Natural killer cell (primary cell): ENCODE measurements at places on chromosomes 11 and 22.

- DNase-seq, result no peak
Measured at GRCh38 chr11:108034034-108034433, 25.3 kb downstream of the CUL5 start.

GRCh38 chr11:1458340-1459218, 28.0 kb downstream of the MOB2 start:
- DNase-seq, result no peak

DNA sequence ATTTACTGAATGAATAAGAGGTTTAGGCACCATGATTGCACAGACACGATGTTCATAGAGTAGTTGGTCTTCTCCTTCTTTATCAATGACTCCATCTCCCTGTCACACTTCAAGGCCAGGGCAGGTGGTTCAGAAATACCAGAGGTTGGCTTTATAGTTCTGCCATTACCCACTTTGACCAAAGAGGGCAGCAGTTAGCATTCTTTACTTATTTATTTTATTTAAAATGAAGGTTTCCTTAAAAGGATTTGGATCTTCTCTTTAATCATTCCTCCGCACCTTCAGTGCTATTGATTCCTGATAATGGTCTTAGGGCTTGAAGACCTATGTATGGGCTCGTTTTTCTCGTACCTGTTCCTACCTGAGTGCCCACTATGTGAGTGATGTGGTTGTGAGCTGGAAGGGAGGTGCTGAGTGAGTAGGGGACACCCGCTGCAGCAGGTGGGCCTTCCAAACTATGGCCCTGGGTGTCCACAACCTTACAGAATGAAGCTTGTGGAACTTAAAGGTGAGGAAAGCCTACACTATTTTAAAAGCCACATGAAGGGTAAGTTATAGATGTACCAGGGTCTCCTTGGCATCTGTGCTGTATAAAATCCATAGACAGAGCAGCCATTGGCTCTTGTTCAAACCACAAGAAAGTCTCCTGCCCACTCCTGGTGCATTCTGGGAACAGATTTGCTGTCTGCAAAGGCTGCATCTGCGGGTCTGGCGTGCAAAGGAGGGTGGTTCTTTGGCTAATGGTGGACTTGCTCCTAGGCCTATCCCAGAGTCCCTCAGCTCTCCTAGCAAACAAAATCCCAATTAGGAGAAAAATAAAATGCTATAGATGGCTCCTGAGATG, 35.0 kb downstream of the TIMP3 start:
- peak; percentile 23 for DNase-seq

DNA sequence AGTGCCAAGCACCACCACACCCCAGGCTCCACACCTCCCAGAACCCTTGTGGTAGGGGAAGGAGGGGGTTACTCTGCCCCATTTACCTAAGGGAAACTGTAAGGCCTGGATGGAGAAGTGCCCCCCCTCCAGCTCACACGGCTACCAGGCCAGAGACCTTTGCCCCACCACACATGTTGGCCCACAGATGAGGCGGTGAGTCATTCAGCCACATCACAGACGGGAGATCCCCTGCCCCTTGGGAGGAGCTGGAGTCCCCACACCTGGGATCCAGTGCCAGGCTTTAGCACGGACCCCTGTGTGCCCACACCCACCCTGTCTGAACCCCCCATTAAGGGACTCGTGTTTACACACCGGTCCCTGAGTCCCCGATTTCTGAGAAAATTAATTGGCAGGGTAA, 24.9 kb downstream of the CDKN1C start:
- DNase-seq, result no peak

- peak; percentile 42 for DNase-seq
Measured at GRCh38 chr11:3840004-3840869, 522 bp downstream of the RHOG start.
